ENCODE measurements at places on chromosomes 3 and 15.

GRCh38 chr15:72861354-72861910 lies 77.9 kb upstream of the ADPGK start:
- no peak for DNase-seq

GRCh38 chr3:98188545-98188944 lies 22.0 kb downstream of the OR5H15 start:
- no peak for DNase-seq

- no peak for DNase-seq
Measured at GRCh38 chr15:99574502-99574901, 8.7 kb downstream of the MEF2A start.

- no peak for DNase-seq
Measured at GRCh38 chr15:75696854-75697259, 15.8 kb downstream of the CSPG4 start.

DNA sequence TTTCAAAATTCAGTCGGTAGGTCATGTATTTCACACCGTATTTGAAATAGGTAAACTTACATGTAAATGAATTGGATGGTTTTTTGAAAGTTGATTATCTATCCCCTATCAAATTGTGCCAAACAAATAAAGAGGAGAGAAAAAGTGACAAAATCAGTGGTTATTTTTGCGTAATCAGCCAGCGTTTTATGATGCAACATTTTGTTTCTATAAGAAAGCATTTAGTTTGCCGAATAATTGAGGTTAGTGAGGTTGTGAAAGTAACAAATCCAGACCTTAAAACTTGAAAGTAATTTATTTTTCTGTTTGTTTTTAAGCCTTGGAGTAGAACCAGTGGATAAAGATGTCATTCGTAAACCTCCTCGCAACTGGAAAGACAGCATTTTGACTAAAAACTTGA lies 29.3 kb downstream of the ASTE1 start:
- no peak for DNase-seq

DNA sequence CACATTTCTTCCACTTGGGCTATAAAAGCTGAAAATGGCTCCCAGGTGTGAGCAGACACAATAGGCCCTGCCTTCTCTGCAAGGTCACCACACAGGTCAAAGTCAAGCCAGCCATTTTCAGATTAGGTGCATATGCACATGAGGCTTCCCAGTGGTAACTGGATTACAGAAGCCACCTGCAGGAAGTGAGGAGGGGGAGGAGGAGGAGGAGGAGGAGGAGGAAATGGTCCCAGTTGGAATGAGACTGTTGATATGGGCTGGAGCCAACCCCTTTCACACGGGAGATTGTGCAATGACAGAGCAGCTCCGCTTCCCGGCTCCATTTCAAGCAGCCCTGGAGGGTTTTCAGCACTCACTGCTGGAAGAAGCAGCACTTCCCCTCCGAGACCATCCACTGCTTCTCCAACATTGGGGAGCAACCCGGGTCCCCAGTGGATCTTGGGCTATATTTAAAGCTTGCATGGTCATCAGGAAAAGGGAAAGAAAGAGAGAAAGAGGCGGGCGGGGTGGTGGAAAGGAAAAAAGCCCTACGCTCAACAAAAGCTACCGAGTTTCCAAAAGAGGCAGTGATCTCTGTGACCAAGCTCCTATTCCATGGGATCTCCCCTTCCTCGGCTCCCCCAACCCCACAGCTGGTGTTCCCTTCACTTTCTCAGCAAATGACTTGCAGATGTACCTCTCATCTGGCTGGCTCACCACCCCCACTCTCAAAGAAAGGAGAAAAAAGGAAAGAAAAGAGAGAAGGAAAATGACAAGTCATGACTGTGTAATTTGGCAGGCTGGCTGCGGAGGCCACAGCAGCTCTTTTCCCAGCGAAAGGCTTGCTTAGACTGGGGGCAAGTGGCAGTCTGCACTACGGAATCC lies 58.3 kb downstream of the LRIG1 start:
- no peak for DNase-seq

DNA sequence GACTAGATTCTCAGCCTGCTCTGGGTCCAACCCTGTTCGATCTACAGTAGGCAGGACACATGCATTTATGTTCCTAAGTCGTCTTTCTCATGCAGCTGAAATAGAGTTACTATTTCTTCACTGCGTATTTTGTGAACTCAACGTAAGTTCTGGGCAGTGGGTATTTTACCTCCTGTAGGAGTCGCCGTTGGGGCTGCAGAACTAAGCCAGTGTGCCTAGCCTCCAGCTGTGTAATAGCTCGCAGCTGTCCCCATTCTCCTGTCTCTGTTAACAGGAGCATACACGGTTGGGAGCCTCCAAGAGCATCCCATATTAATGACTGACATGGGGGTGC lies 58.4 kb upstream of the HRH1 start:
- no peak for DNase-seq

DNA sequence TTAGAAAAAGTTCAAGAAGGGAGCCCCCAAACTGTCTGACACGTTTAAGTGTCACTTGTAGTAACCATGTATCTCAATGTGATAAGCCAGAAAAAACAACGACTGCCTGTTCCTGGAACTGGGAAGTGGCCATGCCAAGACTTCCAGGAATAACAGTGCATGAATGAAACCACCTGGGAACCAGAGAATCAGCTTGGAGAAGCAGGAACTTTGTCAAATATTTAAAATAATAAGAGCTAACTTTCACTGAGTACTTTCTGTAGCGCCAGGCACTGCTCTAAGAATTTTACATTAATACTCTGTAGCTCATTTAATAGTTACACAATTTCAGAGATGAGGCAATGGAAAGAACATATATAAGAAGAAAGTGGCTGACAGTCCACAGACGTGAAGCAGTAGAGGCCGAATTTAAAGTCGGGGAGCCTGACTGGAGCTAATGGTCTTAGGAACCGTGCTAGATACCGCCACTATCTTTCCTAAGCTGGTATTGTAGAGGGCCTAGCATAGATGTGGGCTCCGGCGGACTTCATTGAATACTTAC lies 876 bp downstream of the PLSCR1 start:
- no peak for DNase-seq

- peak; percentile 53 for DNase-seq
Measured at GRCh38 chr3:111859061-111859973, at the start of gene PHLDB2. TSS of gene PHLDB2 (plus strand) at chr3:111859265. CDS start at chr3:111884078, 24,813 bp downstream.

GRCh38 chr3:123800362-123800682 lies 83.8 kb downstream of the MYLK start:
- DNase-seq: no peak

- DNase-seq: no peak
Measured at GRCh38 chr15:73955861-73956742, 29.8 kb downstream of the LOXL1 start.

DNA sequence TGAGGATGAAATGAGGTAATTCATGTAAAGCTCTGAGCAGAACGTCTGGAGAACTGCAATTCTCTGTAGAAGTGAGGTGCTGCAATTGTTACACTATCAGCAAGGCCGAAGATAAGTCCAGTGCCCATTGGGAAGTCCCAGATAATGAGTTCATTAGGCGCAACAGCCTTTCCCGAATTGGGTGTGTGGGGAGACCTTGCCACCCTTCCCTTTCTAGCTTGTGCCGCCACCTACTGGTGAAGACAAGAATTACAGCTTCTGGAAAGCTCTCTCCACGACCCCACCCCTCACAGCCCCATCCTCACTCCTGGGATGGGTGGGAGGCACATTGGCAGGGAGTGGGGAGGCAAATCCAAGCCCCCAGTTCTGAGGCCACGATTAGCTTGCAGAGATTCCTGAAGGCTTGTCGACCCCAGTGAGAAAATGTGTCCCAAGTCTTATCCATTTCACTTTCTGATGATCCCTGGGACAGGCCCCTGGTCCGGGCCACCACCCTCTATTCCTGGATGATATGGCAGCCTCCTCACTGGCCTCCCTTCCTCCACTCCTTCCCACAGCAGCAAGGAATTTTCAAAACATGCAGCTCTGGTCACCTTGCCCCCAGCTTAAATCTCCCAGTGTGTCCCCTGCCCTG lies 36.4 kb downstream of the FAM3D start:
- DNase-seq: peak; percentile 48

GRCh38 chr3:112776836-112777235 lies 69.8 kb downstream of the CD200R1L start:
- no peak for DNase-seq

DNA sequence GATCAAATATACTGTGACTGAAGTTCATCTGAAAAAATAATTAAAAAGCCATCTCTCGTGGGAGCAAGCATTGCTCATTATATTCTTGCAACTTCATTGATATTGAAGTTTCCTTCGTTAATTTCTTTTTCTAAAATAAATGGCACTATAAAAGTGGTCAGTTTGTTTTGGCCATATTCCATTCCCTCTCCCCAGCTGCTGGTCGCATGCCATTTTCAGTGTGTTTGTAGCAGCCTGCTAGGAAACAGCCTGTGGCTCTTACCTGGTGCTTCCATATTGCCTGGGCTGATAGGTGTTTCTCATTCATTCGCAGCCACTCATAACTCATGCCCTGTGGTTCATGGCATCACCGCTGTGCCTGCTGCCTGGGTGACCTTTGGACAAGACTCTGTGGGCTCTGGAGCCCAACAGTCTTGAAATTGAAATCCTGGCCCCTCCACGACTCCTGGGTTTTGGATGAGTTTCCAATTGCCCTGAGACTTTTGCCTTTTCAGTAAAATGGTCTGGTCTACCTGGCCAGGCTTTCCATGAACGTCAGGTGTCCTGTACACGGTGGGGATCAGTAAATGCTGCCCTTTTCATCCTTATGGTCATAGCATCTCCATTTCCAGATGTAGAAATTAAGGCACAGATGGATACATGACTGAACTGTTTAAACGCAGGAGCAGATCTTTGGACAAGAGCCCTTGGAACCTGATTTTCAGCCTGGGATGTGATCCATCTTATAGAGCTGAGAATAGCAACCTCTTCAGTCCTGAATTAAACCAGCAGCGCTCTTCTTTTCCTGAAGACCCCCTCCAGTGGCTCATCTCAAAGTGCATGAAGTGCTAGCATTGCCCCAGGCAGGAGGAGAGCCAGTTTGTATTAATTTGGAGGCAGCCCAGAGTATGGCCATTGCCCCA lies 69.4 kb downstream of the SLCO3A1 start:
- DNase-seq: no peak

- no peak for DNase-seq
Measured at GRCh38 chr3:123705488-123706285, 120.8 kb upstream of the HACD2 start.

- DNase-seq: no peak
Measured at GRCh38 chr3:30518872-30519271, 87.5 kb upstream of the TGFBR2 start.

DNA sequence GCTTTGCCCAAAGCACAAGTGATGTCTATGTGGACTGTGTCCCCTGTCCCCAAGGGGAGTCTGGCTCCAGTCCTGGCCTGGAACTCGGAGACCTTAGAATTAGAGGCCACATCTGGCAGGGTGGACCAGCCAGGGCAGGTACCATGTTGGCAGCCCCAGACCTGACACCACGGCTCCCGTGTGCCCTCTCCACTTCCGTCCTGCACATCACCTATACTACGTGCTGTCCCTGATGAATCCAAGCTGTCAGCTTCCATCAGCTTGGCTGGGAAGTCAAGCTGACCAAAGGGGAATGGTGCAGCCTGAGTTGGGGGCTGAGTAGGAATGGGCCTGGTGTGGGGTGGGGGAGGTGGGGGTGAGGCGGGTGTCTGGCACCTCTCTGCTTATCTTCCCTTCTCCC lies 15.3 kb downstream of the C15orf39 start:
- DNase-seq: no peak

DNA sequence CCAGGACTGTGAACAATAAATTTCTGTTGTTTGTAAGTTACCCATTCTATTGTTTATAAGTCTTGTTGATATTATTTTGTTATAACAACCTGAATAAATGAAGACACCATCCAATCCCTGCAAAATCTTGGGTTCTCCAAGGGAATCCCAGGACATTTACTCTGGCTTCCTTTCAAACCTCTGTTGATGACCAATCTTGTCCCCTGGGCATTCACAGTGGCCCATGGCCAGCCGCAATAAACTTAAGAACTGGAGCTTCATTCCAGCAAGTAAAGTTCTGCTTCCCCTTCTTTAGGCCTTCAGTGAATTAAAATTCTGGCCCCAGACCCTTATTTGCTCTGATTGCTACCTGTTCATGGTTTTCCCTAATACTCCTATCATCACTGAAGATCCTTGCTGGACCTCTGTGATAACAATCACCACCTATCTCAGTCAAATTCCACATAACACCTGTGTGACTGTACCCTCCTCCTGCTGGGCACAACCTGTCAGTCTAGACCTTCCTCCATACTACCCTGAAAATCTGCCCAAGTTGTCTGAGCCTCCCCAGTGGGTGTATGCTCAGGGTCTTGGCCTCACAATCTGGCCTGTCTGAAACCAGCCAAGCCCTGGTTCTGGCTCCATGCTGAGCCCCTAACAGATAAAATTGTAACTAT lies 153.1 kb downstream of the SEMA6D start:
- DNase-seq: no peak

DNA sequence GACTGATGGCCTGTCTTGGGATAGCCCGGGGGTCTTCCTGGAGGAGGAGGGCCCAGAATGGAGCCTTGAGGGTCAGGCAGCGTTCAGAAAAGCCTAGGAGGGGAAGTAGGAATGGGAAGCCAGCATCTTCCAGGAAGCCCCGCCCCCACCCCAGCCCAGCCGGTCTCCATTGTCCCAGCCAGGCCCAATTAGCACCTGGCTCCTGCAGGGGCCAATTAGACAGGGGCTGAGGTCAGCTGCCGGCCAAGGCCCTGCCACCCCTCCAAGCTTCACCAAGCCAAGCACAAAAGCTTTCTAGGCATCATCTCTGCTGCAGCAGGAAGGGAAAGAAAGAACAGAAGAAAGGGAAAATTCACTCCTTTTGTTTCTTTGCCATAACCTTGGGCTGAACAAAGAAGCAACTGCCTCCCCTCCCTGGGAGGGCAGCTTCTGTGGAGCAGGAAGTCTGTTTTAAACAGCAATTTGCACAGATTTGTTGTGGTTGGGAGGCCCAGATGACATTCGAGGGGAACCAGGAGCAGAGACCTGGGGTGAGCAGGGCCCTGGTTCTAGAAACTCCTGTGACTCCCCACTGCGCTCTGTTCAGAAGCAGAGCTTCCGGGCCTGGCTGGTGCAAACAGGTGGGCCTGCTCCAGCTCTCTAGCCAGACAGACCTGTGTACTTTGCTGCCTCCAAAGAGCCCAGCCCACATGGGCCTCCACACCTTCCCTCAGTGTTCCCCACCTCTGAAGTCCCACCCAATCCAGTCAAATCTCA lies 47.7 kb downstream of the CYP11A1 start:
- DNase-seq: no peak

- no peak for DNase-seq
Measured at GRCh38 chr3:22377421-22377820, 626.4 kb upstream of the ZNF385D start.

GRCh38 chr3:104132566-104133403 lies 1233.9 kb upstream of the ALCAM start:
- no peak for DNase-seq

All from stimulated activated CD4-positive, alpha-beta T cell treated with anti-CD3 and anti-CD28 coated beads, Interleukin-4, amount 100 ng/mL, for 1 hour (primary cell).